Hair follicle dermal papilla cell (primary cell): ENCODE measurements at places on chromosomes 6 and 20. TPM values are rescaled to one million over a fixed set of nuclear protein-coding genes. Genes with fewer than 3 reads are reported as not detected.

The TP53TG5 gene
- not detected in 2 replicates for total RNA-seq

The FNDC1 gene
- total RNA-seq: 1.1 and 2.1 TPM in 2 replicates

The ARMH2 gene
- not detected in 2 replicates for total RNA-seq

The OR2B6 gene
- not detected in 2 replicates for total RNA-seq

The GTPBP2 gene
- total RNA-seq: 55.0 and 66.4 TPM in 2 replicates

The CLIC5 gene
- 0.16 TPM in 1 of 2 replicates, not detected in the other for total RNA-seq

The POM121L2 gene
- total RNA-seq: not detected in 2 replicates

The ARID1B gene
- total RNA-seq: 48.0 and 72.0 TPM in 2 replicates

The AARS2 gene
- 12.0 and 13.0 TPM in 2 replicates for total RNA-seq

The TEAD3 gene
- total RNA-seq: 16.0 and 18.3 TPM in 2 replicates

The LHFPL5 gene
- not detected in 2 replicates for total RNA-seq

The SSTR4 gene
- total RNA-seq: 0.16 TPM in 1 of 2 replicates, not detected in the other

The UNC93A gene
- not detected in 2 replicates for total RNA-seq

The DSN1 gene
- total RNA-seq: 5.8 and 7.0 TPM in 2 replicates

The OPN5 gene
- not detected in 2 replicates for total RNA-seq

The XKR7 gene
- total RNA-seq: not detected in 2 replicates

The VSTM2L gene
- total RNA-seq: 2.6 and 5.6 TPM in 2 replicates

The RNF144B gene
- total RNA-seq: 10.9 and 25.3 TPM in 2 replicates

The HLA-DQB2 gene
- not detected in 2 replicates for total RNA-seq

The TAAR6 gene
- not detected in 2 replicates for total RNA-seq

The GABRR1 gene
- not detected in 2 replicates for total RNA-seq

The KCNB1 gene
- 0.24 and 0.32 TPM in 2 replicates for total RNA-seq

The NKAPL gene
- 0.65 and 0.73 TPM in 2 replicates for total RNA-seq

The TAGAP gene
- total RNA-seq: not detected in 2 replicates

The MCM3 gene
- 13.0 and 13.5 TPM in 2 replicates for total RNA-seq

The FILIP1 gene
- 0.97 and 2.9 TPM in 2 replicates for total RNA-seq

The MOG gene
- not detected in 2 replicates for total RNA-seq
